ENCODE measurements at places on chromosomes 16 and 17.

GRCh38 chr16:11160676-11161115 lies 95.3 kb downstream of the SOCS1 start:
- DNase-seq, result no peak

- peak; percentile 20 for DNase-seq
Observed at GRCh38 chr17:49553676-49554335, 21.9 kb upstream of the NXPH3 start.

GRCh38 chr17:6701719-6702118 lies 11.4 kb downstream of the SLC13A5 start:
- peak; percentile 31 for DNase-seq

- no peak for DNase-seq
Observed at GRCh38 chr16:88655053-88655732, 4.3 kb upstream of the CYBA start.

- no peak for DNase-seq
Observed at GRCh38 chr17:17783825-17784656, 52.7 kb downstream of the SREBF1 start.

DNA sequence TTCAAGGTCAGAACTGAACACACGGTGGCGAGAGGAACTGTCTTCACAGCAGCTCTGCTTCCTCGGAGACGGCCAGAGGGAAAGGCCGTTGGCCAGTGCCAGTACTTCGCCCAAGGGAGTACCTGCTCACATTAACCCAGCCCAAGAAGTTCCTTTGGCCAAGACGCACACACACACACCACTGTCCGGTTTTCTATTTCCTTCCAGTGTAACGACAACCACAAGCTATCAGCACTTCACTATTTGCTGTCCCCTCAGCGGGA lies 744 bp upstream of the GGNBP2 start:
- DNase-seq, result no peak

DNA sequence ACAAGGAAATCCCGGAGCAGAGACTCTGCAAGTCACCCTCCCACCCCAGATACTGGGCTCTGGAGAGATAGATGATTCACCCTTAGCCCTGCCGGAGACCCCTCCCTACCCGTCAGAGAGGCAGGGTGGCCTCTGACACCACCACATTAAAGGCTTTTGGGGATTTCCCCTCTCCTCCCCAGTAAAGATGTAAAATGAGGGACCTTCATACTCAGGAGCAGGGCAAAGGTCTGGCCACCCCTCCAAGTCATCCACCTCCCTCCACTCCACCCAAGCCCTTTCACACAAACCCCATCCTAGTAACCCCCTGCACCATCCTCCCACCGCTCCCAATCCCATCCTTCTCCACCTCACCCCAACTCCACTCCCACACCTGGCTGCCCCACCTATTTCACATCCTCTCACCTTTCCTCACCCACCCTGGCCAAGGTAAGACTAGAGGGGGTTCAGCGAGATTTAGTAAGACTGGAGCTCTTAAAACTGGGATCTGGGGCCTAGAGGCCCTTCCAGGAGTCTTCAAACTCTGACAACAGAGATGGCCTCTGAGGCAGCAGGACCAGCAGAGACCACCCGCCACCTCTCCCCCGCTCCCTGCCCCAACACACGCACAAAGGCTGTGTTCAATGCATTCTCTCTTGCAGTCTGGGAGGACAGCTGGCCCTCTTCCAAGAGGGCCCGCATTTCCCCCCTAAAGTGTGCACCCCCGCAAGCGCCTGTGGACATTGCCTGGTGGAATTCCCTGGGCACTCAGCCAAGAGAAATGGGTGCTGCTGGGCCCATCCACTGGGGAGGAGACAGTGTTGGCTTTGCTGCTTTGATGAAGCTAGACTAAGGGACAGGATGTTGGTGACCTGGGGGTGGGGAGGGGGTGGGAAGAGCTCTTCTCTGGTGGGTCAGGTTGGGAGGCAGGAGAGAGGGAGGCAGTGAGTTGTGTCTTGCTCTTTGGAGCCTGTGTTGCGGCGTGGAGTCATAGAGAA lies 1.1 kb downstream of the ABAT start:
- no peak for DNase-seq

DNA sequence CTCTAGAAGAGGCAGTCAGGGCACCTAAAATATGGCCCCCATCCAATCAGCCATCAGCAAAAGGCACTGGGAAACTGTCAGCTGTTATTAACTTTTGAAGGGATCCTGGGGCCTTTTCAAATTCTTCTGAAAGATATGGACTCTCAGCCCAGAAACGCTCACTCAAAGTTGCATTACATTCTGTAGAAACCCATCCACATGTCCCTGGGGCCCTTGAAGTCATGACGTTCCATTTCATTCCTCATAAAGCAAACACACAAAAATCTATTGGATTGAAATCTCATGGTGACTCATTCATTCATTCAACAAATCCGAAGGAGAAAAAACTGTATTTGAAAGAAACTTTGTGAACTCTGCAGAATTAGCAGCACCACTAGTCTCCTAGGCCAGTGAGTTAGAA lies 215.3 kb downstream of the C16orf95 start:
- no peak for DNase-seq

GRCh38 chr16:14356064-14356463 lies 274.0 kb downstream of the PARN start:
- DNase-seq, result no peak

- no peak for DNase-seq
Observed at GRCh38 chr16:83888672-83889044, 10.3 kb upstream of the MLYCD start.

- DNase-seq, result no peak
Observed at GRCh38 chr17:35006961-35007360, 26.6 kb downstream of the LIG3 start.

DNA sequence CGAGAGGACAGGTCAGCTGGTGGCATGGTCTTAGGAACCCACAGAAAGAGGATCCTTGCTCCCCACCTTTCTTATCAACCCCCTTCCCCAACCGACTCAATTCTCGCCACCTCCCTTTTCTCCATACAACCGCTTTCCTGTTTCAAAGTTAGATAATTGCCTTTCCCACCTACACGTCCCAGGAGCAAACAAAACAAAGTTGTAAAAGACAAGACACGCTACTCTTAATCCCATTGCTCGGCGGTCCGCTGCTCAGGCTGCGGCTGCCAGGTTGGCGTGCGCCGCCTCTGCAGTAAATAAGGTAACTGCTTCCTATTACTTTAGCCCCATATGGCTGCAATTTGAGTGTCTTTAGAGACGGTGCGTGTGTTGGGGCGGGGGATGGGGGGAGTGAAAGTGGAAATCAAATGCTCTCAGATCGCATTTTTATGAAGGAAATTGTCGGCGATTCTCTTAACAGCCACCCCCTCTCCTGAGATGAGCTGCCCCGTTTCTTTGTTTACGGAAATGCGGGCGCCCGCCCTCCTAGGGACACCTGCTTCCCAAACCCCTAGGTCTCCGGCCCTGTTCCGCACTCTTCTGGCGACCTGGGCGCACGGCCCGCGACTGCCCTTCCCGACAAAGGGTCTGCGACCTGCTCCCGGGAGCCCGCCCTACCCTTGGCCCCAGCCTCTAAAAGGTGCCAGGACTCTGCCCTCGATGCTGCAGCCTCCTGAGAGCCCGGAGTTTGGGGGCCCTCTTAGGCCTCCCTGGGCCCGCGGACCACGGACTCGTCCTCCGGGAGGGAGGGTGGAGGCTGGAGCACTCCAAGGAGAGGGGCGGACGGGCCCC lies 3.7 kb upstream of the CBX8 start:
- no peak for DNase-seq

GRCh38 chr16:64968539-64968938 lies 153.3 kb downstream of the CDH11 start:
- DNase-seq, result no peak

DNA sequence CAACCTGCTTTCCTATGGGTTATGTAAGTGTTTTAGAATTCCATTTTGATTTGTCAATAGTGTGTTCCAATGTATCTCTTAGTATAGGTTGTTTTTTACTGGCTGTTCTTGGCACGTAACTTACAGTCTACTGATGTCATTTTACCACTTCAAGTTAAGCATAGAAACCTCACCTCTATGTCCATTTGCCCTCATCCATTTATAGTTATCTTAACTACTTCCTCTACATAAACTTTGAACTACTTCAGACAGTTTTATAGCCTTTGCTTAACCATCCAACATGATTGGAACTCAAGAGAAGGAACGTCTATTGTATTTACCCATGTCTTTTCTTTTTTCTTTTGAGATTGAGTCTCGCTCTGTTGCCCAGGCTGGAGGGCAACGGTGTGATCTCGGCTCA lies 64.5 kb upstream of the GNG13 start:
- DNase-seq, result no peak

DNA sequence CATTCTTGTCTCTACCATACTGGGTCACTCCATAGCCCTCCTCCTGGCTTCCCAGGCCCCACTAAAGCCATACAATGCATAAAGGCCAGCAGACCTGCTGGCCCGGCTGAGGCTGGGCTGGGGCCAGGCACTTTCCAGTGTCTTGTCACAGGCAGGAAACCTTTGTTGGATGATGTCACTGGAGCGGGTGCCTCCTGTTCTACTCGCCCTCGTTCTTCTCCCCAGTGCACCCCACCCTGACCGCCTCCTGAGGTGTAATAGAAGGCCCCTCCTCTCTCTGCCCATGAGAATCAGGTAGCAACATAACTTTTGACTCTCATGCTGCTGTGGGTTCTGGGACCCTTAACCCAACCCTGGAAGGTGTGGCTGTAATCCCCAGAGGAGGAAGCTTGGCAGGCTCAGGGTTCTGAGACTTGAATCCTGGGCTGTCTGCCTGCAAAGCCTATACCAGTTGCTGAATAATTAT lies 54.2 kb upstream of the IL34 start:
- DNase-seq, result no peak

- peak; percentile 73 for DNase-seq
Observed at GRCh38 chr16:85395913-85396878, 216.9 kb upstream of the GSE1 start.

- no peak for DNase-seq
Observed at GRCh38 chr17:37698911-37699255, 46.0 kb downstream of the HNF1B start.

DNA sequence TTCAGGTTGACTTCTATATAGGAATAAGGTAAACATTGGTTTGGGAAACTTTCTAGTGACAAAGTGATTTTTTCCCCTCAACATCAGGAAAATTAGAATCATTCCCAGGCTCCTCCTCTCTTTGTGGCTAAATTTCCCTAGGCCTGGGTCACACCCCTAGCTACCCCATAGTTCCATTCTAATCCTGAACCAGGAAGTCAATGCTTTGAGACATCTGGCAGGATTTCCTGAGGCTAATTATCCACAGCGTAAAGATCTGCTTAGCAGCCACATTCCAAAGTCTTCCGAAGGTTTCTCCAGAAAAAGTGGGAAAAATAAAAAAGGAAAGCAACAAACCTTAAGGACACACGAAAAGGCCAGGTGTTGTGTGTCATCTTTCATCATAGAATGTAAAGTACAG lies 60.3 kb upstream of the CORO6 start:
- DNase-seq, result no peak

GRCh38 chr17:12050646-12051225 lies 30.1 kb downstream of the MAP2K4 start:
- no peak for DNase-seq

DNA sequence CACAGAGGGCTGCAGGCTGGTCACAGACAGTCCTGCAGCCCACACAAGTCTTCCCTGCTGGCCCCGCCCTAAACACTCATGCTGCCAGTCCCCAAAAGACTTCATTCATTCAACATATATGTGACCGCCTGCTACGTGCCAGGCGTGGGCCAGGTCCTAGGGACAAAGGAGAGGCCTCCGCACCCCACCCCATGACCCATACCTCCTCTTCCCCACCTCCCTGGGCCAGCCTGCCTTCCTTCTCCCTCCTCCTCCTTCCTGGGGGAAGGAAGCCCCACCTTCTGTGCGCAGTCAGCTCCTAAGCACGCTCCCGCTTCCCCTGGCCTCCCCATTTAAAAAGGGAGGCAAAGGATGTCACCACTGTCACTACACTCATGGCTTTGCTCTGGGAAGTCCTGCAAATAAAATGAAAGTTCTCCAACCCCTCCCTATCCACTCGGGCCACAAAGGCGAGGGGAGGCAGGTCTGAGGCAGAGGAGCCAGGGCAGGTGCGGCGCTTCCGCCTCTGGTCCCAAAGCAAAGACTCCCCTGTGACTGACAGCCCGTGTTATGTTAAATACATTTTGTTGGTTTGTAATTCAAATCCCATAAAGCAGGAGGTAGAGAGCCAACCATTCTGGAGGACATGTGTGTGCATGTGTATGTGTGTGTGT lies 9.0 kb downstream of the DNAAF8 start:
- no peak for DNase-seq

DNA sequence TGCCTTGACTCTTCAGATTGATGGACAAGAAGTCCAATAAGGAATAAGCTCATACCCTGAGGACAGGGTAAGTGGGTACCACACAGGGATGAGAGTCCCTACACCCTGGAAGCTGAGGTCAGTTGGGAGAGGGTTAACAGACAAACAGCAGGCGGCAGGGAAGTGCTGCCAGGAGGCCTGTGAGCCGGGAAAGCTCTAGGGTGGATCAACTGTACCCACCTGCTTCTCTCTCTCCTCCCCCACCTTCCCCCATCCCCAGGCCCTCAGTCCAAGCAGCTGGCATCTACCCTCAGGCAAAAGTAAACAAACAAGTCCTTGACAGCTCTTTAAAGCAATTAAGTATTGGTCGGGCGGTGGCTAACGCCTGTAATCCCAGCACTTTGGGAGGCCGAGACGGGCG lies 20.7 kb upstream of the MYLK3 start:
- DNase-seq, result no peak

DNA sequence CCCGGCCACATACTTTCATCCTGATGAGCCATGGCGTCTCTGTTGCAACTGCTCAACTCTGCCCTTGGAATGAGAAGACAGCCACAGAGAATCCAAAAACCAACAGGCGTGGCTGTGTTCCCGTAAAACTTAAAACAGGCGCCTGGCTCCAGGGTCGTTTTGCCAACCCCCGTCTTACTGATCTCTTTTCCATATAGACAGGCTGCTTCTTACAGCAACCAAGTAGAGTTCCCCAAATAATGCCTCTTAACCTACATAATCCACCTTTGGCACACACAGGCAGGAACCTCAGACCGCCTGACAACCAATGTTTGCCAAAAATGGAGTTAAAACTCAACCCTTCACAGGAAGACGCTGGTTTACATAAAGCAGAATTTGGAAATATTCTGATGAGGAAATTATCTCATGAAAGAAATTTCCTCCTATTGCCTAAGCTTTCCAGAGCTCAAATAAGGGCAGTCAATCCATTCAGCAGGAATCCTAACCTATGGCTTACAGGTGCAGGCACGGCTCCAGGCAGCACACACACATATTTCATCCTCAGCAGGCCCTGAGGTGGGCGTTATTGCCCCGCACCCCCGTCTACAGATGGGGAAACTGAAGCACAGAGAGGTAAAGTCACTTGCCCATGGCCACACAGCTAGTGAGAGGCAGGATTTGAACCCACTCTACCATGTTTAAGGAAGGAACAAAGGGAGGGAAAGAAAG lies 35.8 kb downstream of the LITAF start:
- no peak for DNase-seq

Measured in suprapubic skin (tissue), 4 donors.